Kasumi-1 (cell line): ENCODE measurements at places on chromosomes 1 and 21.

DNA sequence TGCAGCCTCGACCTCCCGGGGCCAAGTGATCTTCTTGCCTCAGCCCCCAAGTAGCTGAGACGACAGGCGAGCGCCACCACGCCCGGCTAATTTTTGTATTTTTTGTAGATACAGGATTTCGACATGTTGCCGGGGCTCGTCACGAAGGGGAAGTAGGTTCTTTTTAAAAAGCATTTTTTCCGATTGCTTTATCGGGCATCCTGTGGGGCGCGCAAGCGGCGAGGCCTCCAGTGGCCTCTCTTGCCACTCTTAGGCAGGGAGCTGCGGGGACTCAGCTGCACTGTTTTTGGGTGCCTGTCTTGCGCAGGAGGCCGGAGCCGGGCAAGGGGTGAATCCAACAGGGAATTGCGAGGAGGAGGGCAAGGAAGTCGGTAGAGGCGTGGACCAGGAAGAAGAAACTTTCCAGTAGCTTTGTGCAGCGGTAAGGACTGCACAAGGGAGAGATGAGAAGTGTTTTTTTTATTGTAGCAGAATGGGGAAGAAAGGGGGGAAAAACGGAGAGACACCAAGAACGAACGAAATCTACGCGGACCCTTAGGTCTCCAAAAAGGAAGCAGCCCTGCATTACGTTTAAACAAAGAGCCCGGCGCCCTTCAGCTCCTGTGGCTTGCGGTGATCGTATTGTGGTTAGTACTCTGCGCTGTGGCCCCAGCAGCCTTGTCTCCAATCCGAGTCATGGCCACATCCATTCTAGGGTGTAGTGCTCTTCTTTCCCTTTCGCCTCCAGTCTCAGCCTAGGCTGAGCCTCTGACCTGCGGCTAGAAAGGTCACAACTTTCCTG lies 164.8 kb downstream of the PPIAL4G start:
- peak; percentile 78 for DNase-seq

- DNase-seq, result peak; percentile 9
These were observed 1.9 kb downstream of the LY9 start for GRCh38 chr1:160797861-160798273.

GRCh38 chr1:87959236-87959635 lies 630.6 kb downstream of the LMO4 start:
- DNase-seq, result no peak

DNA sequence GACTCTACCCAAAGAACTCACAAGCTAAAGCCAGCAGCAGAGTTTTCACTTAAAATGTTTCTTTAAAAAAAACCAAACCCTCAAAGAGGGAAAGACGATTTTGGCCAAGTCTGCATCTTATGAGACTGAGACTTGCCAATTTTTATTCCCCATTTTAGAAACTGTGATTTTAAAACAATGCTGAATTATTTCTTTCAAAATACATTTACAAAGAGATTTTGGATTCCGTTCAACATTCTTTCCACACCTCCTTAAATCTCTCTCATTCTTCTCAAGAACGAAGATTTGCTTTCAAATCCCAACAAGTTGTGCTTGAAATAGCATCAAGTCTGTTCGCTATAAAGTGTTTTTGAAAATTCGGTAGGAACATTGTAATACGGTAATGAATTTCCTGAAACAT lies 133.9 kb upstream of the VANGL1 start:
- no peak for DNase-seq

DNA sequence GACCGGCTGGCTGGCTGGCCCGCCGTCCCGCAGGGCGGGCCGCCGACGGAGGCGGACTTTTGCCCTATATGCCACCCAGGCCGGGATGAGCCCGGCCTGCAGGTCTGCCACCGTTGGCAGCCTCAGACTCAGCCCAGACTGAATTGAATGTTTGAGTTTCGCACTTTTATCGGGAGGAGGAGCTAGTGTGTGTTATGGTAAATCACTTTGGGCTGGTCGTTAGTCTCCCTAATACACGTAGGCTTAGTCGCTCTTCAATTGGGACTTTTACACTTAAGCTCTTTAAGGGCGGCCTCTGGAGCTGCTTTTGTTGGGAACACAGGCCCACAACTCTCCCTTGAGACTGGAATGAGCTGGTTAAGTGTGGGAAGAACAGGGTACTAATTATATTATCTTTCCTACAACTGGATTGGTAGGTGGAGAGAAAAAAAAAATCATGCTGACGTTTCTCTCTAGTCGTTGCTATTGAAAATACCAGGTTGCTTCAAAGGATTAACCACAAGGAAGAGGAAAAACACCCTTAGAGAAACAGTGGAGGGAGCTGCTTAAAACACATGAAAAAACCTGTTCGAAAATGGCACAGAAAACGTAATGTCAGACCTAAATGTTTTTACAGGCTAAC lies 1.4 kb upstream of the IRF2BP2 start:
- DNase-seq, result peak; percentile 84

DNA sequence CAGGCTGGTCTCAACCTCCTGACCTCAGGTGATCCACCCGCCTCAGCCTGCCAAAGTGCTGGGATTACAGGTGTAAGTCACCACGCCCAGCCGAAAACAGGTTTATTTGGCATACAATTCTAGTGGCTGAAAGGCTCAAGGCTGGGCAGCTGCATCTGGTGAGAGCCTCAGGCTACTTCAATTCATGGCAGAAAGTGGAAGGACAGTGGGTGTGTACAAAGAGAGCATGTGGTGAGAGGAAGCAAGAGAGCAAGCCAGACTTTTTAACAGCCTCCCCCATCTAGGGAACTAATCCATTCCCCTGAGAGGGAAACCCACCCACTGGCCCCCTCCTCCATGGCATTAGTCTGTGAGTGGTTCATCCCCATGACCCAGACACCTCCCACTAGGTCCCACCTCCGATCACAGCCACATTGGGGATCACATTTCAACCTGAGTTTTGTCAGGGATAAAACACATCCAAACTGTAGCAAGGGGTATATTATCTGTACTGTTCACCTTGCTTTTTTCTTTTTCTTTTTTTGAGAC lies 9.5 kb downstream of the BMP8A start:
- no peak for DNase-seq

DNA sequence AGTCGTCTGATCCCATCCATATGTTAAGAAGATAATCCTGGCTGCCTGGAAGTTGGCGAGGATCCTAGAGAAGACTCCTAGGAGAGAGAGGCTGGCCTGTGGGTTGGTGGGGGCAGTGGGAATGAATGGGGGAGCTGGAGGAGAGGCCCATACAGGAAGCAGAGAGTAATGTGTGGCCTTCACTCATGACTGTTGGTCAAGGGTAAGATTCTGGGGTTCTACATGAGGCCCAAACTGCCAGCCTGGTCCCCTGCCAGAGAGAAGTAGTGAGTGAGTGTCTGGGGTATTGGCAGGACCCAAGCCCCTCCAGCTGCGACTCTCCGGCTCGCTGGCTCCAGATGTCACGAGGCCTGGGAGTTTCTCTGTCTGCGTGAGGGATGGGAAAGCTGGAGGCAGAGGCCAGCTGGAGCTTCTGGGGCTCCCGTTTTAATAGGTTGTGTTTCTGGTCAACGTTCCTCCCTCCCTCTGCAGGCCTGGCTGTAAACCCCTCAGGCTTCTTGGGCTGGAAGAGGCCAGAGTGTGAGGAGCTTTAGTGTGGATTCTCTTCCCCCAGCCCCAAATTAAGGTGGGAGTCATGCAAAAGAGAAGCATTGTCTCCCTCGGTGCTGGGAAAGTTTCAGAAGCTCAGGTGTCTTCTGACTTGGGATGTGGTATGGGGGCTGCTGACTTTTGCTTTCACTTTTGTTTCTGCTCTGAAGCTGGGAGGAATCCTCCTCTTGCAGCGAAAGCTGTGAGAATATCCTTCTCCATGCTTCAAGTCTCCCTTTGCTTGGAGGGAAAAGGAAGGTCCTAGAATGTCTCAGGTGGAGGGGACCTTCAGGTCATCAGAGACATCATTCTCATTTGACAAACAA lies 2.6 kb downstream of the TMEM51 start:
- DNase-seq, result no peak

GRCh38 chr1:49102752-49103151 lies 326.1 kb upstream of the BEND5 start:
- no peak for DNase-seq
